Stimulated activated CD4-positive, alpha-beta T cell treated with anti-CD3 and anti-CD28 coated beads, TNF-alpha, amount 100 ng/mL, for 24 hours (primary cell): ENCODE measurements at places on chromosomes 6 and 20.

GRCh38 chr20:63692436-63693082 is 3.9 kb upstream of the TNFRSF6B start:
- DNase-seq, result no peak

DNA sequence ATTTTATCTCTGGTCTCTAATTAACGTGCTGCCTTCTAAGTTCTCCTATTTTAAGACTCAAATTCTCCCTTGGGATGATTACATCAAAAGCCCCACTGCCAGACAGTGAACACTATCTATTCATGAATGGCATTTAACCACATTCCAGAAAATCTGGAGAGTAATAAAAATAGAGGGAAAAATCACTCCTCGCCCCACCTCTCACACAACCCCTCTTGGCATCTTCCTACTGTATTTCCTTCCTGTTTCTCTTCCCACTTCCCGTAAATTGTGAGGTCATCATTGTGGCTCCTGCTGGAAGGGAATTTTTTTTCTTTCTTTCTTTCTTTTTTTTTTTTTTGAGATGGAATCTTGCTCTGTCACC is 31.5 kb downstream of the RAB44 start:
- DNase-seq, result no peak

DNA sequence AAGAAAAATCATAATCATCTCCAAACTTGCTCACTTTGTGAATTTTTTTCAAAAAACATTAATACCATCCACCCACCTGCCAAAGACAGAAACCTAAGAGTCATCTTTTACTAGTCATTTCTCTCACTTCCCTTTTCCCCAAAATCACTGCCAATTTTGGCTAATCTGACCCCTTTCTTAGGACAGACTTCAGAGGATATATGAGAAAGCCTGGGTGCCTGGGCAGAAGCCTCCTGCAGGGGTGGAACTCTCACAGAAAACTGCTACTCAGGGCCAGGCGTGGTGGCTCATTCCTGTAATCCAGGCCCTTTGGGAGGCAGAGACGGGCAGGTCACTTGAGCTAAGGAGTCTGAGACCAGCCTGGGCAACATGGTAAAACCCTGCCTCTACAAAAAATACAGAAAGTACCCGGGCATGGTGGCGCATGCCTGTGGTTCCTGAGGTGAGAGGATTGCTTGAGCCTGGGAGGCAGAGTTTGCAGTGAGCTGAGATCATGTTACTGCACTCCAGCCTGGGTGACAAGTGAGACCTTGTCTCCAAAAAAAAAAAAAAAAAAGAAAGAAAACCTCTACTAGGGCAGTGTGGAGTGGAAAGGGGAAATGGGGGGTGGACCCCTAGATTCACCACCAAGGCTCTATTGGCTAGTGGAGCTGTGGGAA is 3.8 kb downstream of the DEK start:
- DNase-seq, result no peak

- no peak for DNase-seq
Measured at GRCh38 chr6:161064915-161065314, 73.3 kb downstream of the MAP3K4 start.

DNA sequence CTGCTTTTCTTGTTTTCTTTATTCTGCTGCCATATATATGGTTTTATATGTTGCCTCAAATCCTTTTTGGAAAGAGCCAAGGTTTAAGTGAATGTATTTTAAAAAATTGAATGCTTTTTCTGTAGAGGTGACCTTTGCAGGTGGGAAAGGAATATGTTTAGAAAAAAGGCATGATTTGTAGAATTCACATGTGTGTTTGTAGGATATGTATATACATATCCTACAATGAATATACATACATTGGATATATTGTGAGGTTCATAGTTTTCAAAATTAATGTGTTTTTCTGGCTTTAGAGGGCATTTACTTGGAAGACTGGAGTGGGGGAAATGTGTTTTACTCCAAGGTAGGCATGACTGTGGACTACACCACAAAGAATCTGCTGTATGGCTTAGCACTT is 4.0 kb upstream of the EYA2 start:
- DNase-seq, result no peak

DNA sequence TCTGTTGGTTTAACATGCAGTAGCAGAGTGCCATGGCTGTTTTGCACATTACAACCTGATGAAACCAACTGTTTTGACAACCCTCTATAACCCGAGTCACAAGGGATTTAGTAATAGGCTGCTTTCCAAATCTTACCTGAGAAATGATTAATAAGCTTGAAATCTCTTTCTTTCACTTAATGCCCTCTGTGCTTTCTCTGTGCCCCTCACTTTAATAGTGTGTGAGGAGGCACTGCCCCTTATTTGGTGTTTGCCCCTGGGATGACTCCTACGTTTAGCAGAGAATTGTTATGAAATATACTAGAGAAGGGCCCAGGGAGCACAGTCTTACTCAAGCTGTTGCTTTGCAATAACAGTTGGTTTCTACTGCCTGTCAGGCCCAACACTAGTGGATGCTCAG is 31.0 kb upstream of the PTCHD4 start:
- no peak for DNase-seq

DNA sequence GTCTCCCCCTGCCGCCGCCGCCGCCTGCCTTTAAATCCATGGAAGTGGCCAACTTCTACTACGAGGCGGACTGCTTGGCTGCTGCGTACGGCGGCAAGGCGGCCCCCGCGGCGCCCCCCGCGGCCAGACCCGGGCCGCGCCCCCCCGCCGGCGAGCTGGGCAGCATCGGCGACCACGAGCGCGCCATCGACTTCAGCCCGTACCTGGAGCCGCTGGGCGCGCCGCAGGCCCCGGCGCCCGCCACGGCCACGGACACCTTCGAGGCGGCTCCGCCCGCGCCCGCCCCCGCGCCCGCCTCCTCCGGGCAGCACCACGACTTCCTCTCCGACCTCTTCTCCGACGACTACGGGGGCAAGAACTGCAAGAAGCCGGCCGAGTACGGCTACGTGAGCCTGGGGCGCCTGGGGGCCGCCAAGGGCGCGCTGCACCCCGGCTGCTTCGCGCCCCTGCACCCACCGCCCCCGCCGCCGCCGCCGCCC is 474 bp downstream of the CEBPB start:
- DNase-seq, result peak; percentile 32

- DNase-seq, result no peak
Measured at GRCh38 chr20:19099596-19100545, 112.6 kb upstream of the SLC24A3 start.

GRCh38 chr6:53411451-53411850 is 62.7 kb upstream of the ELOVL5 start:
- DNase-seq, result no peak
